Tibial nerve (tissue), 4 donors: ENCODE measurements at places on chromosomes 12 and 14.

GRCh38 chr12:92244036-92244435 is 98.4 kb upstream of the BTG1 start:
- DNase-seq, result peak; percentile 62
- no peaks in the 10 kb centered on the region for H3K36me3 ChIP-seq
- H3K4me1 ChIP-seq, result peaks cover 7% of the 10 kb centered on the region

DNA sequence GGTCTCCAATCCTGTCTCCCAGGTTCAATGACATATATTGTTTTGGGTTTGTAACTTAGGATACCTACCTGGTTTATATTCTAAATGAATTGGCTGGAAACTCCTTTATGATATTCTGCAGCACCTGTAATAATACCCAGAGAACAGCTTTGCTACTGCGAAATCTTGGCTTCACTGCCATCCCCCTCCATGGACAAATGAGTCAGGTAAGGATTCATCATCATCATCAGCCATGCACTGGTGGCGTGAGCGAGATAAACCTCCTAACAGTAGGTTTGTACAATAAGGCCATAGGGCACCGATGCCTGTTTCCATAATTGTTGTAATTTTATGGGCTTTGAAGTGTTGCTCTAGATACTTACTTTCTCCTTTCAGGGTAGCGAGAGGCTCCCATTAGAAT is 10.7 kb downstream of the DDX47 start:
- H3K27ac ChIP-seq, result no peak overlapping the region
- H3K4me3 ChIP-seq, result no peak overlapping the region

GRCh38 chr12:20368651-20369304 is 441 bp downstream of the PDE3A start:
- H3K4me3 ChIP-seq, result peak overlapping the region; percentile 49
- H3K36me3 ChIP-seq, result no peaks in the 10 kb centered on the region
- H3K27ac ChIP-seq, result peak overlapping the region; percentile 63
- H3K27me3 ChIP-seq, result peaks cover 20% of the 10 kb centered on the region
- DNase-seq, result peak; percentile 8

DNA sequence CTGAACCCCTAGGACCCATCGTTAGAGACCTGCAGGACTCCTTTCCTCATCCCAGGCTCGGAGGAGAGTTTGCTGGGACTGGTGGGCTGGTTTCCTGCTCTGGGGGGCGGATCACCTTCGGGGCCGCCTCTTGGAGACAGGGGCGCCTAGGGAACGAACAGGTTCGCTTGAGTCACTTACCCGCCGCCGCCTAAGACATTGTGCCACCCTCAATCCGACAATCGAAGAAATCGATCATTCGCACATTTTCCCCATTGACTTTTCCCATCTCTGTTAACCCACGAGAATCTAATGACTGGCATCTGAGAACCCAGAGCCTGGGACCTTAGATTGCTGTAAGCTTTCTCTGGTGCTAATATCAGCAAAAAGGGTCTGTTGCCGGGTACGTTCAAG is 322 bp downstream of the SLC39A9 start:
- H3K27me3 ChIP-seq, result no peaks in the 10 kb centered on the region
- peaks cover 24% of the 10 kb centered on the region for H3K36me3 ChIP-seq
- H3K4me1 ChIP-seq, result peaks cover 76% of the 10 kb centered on the region
- peak overlapping the region; percentile 87 for H3K4me3 ChIP-seq

DNA sequence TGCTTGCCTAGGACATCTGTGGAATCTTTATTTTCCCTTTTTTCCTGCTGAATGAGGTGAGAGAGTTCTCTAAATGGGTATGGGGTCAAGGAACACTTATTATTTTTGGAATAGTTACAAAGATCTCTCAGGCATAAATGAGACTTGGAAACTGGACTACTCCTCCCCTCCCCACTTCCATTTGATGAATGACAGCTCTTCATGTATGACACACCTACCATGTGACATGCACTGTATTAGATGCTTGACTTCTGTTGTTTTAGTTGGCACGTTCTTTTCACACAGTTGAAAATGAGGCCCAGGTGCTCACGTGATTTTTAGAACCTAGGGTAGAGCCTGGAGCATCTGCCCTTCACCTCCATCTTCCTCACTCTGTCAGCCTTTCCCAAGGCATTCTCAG is 62.4 kb downstream of the VCPKMT start:
- no peak for DNase-seq
- H3K4me3 ChIP-seq, result no peak overlapping the region
- no peak overlapping the region for H3K27ac ChIP-seq

- H3K36me3 ChIP-seq, result peaks cover 19% of the 10 kb centered on the region
- H3K27me3 ChIP-seq, result no peaks in the 10 kb centered on the region
- H3K27ac ChIP-seq, result no peak overlapping the region
Measured at GRCh38 chr14:63383776-63384367, 65.1 kb upstream of the GPHB5 start.

DNA sequence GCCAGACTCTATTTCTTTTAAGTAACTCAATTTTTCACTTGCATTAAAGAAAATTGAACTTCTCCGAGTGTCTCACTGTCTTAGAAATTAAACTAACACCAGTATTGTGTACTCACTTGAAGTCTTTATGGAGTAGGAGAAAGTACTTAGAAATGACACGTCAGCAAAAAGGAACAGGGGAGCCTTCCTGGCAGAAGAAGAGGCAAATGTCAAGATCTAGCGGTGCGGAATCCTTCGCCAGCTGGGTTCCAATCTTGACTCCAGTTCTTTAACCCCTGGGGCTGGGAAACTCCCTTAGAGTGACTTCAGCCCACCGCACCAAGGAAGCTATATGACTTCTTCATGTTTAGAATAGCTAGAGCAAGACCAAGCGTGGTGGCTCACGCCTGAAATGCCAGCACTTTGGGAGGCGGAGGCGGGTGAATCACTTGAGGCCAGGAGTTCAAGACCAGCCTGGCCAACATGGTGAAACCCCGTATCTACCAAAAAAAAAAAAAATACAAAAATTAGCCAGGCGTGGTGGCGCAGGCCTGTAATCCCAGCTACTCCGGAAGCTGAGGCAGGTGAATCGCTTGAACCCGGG is 34.4 kb downstream of the WBP11 start:
- H3K27ac ChIP-seq, result peak overlapping the region; percentile 83
- H3K4me3 ChIP-seq, result peak overlapping the region; percentile 78
- H3K4me1 ChIP-seq, result peaks cover 12% of the 10 kb centered on the region
- no peaks in the 10 kb centered on the region for H3K27me3 ChIP-seq
- no peak for DNase-seq
- peaks cover 19% of the 10 kb centered on the region for H3K36me3 ChIP-seq

DNA sequence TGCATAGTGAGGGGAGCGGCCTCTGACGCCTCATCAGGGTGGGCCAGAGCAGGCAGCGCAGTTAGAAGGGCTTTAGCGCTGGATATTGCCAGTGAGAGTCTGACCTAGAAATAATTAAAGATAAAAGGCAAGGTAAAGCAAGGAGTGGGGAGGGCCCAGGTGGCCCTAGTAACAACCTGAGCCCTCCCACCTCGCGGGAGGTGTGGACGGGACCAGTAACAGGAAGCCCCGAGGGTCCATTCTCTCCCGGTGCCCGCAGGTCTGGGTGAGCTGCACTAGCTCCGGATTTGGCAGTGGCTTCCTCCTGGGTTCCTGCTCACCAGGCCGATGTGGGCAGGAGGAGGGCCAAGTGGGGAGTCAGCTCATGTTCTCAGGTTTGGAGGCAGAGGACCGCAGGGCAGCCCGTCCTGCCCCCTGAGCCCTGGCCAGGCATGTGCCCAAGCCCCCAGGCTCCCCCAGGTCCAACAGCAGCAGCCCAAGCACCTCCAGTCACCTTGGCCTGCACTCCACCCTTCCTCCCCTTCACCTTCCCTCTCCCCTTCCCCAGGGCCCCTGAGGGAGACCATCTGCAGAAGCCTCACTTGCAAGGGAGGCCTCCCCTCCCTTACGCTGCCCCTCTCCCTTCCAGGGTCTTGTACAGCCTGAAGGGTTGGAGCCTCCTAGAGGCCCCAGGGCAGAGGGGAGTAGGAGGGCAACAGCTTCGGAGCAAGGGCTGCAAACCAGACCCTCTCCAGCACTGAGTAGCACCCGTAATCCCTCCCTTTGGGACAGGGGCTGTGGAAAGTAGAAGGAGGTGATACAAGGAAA is 144.3 kb upstream of the FKBP4 start:
- H3K27ac ChIP-seq, result no peak overlapping the region
- H3K27me3 ChIP-seq, result no peaks in the 10 kb centered on the region
- no peak for DNase-seq
- no peaks in the 10 kb centered on the region for H3K36me3 ChIP-seq
- H3K4me3 ChIP-seq, result no peak overlapping the region

DNA sequence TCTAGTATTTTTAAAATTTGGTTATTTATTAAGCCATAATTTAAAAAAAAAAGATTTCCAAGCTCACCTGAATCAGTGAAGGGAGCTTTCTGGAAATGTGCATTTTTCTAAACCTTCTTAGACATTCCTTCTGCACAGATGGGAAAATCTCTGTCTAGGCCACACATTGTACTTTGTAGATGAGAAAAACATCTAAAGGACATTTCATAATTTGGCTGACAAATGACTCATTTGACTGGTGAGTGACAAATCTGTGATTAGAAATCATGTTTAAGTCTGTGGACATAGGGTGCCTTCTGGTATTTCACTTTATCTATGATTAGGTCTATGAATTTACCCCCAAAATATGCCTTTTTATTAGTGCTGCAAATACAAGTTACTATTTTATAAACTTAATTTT is 1044.9 kb upstream of the FLRT2 start:
- no peak overlapping the region for H3K27ac ChIP-seq
- no peak for DNase-seq
- H3K4me1 ChIP-seq, result no peaks in the 10 kb centered on the region
- no peaks in the 10 kb centered on the region for H3K27me3 ChIP-seq
- no peak overlapping the region for H3K4me3 ChIP-seq

GRCh38 chr14:61202124-61202523 is 79.0 kb downstream of the TMEM30B start:
- no peak overlapping the region for H3K4me3 ChIP-seq
- no peaks in the 10 kb centered on the region for H3K27me3 ChIP-seq
- no peaks in the 10 kb centered on the region for H3K4me1 ChIP-seq
- H3K27ac ChIP-seq, result no peak overlapping the region
- no peaks in the 10 kb centered on the region for H3K36me3 ChIP-seq

- DNase-seq, result peak; percentile 48
- no peak overlapping the region for H3K27ac ChIP-seq
- no peak overlapping the region for H3K4me3 ChIP-seq
- no peaks in the 10 kb centered on the region for H3K4me1 ChIP-seq
Measured at GRCh38 chr12:28998662-28999120, 150.4 kb upstream of the FAR2 start.

DNA sequence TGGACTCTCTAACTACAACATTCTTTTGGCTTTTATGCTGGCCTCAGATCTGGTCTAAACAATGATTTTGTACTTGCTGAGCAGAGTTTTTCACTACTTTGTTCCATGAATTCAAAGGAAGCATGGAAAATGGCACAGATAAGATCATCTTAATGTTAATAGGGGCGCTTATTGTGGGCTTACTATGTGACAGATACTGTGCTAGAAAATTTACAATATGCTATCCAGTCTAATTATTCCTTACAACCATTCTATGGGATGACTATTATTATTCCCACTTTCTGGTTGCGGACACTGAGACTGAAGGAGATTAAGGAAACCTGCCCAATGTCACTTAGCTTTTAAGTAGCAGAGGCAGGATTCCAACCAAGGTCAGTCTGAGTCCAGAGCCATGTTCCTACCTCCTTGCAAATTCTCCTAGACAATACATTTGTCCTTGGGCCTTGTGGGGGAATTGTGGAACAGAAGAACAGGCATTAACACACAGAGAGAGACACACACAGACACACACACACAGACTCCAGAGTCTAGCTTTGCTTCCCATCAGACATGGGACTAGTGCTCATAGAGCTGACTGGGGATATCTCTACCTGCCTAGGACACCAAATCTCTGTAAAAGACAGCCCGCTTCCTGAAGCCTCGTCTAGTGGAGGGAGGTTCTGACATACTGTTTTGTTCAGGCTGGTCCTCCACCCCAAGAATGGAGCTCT is 107.7 kb downstream of the SLC38A1 start:
- no peak overlapping the region for H3K4me3 ChIP-seq
- no peak overlapping the region for H3K27ac ChIP-seq
- H3K36me3 ChIP-seq, result no peaks in the 10 kb centered on the region
- H3K4me1 ChIP-seq, result peaks cover 13% of the 10 kb centered on the region
- DNase-seq, result no peak
- H3K27me3 ChIP-seq, result no peaks in the 10 kb centered on the region

DNA sequence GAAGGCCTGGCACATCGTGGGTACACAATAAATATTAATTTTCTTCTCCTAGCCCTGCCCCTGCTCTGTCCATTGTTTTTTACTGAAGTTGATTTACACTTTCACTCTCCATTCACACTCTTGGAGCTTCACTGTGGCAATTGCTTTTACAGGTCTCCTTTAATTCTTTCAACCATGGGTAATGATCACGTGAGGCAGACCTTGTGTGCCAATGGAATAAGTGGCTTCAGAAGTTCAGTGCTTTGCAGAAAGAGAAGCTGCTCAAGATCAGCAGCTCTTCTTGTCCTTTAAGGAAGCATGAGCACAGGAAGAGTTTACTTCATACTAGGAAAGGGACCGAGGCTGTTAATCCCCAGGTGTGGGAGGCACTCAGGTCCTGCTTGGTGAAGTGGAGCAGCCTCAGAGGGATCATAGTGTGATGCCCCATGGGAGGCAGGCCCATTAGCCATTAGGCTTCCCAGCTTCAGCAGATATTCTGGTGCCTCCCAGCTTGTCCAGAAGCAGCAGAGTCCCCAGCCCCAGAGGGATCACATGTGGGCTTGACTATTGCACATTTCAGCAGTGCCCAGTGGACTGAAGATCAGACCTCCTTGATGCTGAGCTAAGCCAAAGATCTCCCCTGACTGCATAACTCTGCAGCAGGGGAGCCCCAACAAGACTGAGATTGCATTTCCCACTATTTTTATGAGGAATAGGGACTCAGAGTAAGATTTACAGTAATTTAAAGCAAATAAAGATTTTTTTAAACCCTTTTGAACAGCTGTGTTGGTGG is 5.0 kb upstream of the SLC35F4 start:
- H3K27ac ChIP-seq, result no peak overlapping the region
- H3K4me1 ChIP-seq, result no peaks in the 10 kb centered on the region
- DNase-seq, result no peak

DNA sequence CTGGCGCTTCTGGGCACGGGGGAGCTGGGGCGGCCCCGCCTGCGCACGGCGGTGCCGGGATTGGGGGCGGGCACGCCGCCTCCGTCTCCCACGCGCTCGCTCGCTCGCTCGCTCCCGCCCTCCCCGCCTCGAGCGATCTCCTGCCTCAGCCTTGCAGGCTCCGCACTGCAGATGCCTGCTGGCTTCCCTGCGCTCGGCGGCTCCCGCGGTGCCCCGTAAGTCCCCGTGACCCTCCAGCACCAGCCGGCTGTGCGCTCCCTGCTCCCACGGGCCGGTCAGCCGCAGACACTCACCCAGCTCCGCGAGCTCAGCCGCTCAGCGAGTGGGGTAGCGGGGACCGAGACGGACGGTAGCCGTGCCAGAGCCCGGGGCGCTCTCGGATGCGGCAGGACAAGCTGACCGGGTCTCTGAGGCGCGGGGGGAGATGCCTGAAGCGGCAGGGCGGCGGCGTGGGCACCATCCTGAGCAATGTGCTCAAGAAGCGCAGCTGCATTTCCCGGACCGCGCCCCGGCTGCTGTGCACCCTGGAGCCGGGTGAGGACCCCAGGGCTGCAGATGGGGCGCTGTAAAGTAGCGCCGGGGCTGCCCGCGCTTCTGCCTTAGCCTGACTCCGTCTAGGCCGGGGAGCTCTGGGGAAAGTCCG is at the start of gene TBC1D30:
TBC1D30 (plus strand) TSS at position 148 of the 643 bp plus-strand sequence; CDS start at position 381, 233 bp downstream.
- H3K4me1 ChIP-seq, result peaks cover 13% of the 10 kb centered on the region
- H3K4me3 ChIP-seq, result peak within 1 kb of the TSS; percentile 44
- H3K36me3 ChIP-seq, result no peaks in the 10 kb centered on the region
- DNase-seq, result no peak

- H3K4me3 ChIP-seq, result no peak overlapping the region
- no peaks in the 10 kb centered on the region for H3K27me3 ChIP-seq
- H3K27ac ChIP-seq, result no peak overlapping the region
Measured at GRCh38 chr14:33916663-33917565, 34.0 kb downstream of the EGLN3 start.
